AG04450 (cell line): ENCODE measurements at places on chromosomes 5 and 9.

GRCh38 chr5:56358703-56359681 lies 125.9 kb upstream of the ANKRD55 start:
- DNase-seq, result no peak

DNA sequence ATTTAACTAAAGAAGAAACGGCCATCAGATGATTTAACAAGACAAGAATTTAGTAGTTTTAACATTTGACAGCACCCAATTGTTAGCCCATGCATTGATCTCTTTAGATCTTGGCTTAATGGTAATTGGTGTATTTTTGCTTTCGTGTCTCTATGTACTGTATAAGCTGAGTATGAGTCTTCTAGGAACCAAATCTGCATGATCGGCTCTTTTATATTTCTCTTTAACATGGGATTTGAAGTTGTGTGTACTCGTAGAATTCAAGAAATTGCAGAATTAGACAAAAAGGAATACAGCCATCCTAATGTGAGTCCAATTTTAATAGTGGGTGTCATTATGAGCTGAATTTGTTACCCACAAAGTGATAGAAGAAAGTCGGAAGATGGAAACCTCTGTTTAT lies 438.9 kb upstream of the WWC1 start:
- no peak for DNase-seq

DNA sequence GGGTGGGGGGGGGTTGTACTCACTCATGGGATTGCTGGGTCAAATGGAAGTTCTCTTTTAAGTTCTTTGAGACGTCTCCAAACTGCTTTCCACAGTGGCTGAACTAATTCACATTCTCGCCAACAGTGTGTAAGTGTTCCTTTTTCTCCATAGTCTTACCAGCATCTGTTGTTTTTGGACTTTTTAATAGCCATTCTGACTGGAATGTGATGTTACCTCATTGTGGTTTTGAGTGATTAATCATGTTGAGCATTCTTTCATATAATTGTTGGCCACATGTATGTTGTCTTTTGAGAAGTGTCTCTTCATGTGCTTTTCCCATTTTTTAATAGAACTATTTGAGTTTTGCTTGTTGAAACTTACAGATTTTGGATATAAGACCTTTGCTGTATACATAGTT lies 94.9 kb upstream of the PLPPR1 start:
- no peak for DNase-seq

GRCh38 chr5:87787625-87788256 lies 375.0 kb upstream of the CCNH start:
- no peak for DNase-seq

GRCh38 chr9:113660196-113660595 lies 196.7 kb downstream of the RGS3 start:
- DNase-seq, result no peak

DNA sequence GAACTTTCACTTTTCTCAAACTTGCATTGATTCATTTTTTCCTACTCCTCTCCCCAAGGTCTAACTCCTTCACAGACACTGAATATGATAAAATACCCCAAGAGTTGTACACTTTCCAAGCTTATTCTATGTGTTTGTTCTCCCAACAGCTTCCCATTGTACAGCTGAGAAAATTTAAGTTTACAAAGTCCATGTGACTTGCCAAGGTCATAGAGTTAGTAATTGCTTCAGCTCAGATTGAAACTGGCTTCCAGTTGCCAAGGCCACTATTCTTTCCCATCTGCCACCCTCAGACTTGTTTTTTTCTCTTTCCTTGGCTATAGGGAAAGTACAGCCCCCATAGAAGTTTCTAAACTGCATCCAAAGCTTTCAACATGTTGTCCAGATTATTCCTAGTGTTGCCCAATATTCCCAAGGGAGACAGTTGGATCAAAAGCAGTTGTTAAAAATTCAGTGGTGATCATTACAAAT lies 34.8 kb downstream of the TNFSF8 start:
- DNase-seq, result no peak

DNA sequence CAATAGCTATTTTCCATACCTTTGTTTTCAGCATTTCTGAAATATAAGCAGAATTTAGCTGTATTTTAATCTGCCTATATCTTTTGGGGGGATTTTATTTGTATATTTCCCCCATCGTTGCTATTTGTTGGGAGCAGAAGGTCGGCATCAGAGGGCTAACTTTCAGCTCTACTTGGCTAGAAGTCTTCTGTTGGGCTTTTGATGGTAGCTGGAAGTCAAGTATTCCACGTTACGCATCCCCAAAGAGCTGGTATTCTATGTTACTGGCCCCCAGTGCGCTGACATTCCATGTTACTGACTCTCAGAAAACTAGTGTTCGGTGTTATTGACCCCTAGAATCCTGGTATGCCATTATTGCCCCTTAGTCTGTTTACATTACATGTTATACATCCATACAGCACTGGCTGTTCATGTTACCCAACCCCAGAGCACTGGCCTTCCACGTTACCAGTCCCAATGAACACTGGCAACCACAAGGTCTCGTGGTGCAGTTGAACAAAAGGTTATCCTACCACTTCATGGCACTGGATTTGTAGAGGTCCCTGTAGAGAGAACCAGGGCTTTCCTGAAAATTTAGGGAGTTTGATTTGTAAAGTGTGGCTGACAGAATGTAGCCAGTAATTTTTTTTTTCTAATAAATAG lies 278.1 kb upstream of the CD180 start:
- no peak for DNase-seq

- no peak for DNase-seq
Measured at GRCh38 chr5:137613554-137614265, 114.6 kb upstream of the SPOCK1 start.

- DNase-seq, result no peak
Measured at GRCh38 chr5:151126199-151126645, 31.4 kb downstream of the ANXA6 start.

DNA sequence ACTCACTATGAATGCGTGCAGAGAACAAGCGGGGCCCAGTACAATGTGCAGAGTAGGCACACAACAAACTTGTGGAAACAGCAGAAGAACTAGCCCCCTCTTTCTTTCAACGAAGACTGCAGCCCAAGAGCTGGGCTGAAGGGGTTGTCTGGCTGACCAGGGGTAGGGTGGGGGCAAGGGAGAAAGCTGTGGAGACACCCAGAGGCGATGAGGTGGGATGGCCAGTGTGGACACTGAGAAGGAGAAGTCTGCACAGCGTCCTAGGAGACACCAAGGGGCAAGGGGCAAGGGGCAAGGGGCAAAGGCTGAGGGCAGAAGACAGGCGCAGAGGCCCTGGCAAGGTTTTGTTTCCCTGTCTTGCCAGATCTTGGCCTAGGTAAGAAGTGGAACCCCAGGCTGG lies 62.3 kb downstream of the LIFR start:
- no peak for DNase-seq

DNA sequence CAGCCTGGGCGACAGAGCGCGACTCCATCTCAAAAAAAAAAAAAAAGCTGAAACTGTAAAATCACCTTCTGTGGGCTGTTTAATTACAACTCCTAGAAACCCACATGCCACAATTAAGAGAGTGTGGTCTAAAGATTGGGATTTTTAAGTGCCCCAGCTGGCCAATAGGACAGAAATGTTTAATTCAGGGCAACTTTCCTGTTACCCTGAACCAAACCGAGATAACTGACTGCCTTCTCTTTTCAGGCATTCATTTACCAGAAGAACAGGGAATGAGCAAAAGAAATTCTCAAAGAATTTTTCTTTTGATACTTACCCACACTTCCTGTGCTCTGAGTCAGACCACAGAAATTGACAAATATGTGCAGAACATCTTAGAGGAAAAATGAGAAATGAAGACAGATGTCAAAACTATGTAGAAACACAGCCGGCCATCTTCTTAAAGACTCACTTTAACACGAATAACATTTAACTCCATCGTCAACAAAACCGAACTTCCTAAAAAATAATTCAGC lies 221.3 kb upstream of the DAPK1 start:
- no peak for DNase-seq

DNA sequence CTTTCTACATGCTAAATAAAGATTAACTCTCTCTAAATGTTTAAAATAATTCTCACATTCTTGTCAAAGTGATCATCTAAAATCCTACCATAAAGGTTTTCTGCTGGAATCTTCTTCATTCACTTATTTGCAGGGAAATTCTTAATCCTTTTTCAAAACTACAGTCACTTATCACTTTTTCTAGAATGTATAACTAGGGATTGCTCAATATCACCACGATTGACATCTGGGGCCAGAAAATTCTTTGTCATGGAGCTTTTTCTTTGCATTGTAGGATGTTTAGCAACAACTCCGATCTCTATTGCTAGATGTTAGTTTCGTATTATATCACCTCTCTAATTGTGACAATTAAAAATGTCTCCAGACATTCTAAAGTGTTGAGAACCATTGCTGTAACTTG lies 344.9 kb upstream of the PIK3R1 start:
- DNase-seq, result no peak

DNA sequence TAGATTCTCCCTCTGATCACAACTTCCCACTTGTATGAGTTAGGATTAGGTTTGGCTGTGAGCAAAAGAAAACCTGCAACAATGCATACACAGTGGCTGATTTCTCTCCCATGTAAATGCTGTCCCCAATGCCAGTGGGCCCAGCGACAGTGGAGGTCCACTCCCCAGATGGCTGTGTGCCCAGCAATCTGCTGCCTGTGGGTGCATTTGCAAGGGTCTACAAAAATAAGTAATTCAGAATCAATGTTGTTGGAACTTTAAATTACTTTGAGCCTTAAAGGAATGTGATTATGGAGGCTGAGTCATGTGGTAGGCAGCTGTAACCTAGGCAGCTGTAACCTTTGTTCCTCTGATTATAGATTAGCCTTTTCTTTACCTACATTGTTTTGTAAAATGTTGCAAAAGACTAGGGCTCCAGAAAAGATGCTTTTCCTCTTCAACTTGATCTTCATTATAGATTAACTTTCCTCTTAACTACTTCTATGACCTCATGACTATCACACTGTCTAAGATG lies 14.2 kb upstream of the MXD3 start:
- DNase-seq, result no peak

DNA sequence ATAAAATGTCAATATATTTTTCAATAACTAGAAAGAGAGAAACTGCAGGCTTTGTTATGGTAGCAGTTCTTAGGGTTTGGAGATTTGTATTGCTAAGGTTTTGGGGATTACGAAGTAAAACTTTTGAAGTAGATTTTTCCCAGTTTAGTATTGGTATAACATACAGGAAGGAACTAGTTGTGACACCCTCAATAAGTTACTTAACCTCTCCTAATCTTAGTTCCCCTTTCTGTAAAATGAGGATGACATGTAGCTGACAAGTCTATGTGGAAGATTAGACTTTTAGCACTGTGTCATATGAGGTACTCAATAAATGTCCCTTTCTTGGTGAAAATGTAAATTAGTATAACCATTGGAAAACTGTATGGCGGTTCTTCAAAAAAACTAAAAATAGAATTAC lies 73.4 kb upstream of the ATG10 start:
- no peak for DNase-seq

DNA sequence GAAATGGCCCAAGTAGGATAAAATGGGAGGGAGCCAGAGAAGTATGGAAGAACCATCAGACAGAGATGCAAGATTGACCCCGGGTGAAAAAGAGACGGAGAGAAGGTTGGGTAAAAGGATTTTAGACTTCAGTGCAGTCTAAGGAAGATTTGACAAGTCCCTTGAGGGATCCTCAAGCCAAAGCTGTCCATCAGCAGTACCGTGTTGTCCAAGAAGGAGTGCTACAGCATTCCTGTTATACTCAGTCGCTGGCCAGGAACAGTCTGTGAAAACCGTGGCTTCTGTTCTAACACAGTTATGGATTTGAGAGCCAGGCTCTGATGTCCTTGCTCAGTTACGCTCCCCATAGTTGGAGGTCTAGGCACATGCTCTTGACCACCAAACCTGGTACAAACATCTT lies 383.9 kb upstream of the DAB2 start:
- DNase-seq, result no peak

GRCh38 chr9:114300153-114300845 lies 22.6 kb upstream of the ORM1 start:
- no peak for DNase-seq

- peak; percentile 51 for DNase-seq
Measured at GRCh38 chr9:76321195-76321828, 72.9 kb downstream of the RFK start.

GRCh38 chr5:82100303-82101077 lies 128.7 kb downstream of the ATG10 start:
- DNase-seq, result peak; percentile 15

DNA sequence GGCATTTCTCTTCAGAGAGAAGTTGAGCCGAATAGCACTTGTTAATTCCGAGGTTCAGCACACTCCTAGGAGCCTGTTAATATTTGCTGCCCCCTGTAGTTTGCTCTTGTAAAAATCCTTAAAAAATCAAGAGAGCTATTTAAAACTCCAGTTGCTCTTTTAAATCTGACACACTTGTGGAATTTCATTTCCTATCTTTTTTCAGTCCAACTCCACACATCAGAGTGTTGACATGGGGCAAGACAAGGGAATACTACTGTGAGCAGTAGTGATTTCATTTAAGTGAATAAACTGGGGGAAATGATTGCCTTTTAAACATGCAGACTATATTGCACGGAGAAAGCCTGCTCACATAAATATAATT lies 1096.3 kb upstream of the DMAC1 start:
- DNase-seq, result no peak

GRCh38 chr9:10396615-10397014 lies 216.2 kb downstream of the PTPRD start:
- no peak for DNase-seq

DNA sequence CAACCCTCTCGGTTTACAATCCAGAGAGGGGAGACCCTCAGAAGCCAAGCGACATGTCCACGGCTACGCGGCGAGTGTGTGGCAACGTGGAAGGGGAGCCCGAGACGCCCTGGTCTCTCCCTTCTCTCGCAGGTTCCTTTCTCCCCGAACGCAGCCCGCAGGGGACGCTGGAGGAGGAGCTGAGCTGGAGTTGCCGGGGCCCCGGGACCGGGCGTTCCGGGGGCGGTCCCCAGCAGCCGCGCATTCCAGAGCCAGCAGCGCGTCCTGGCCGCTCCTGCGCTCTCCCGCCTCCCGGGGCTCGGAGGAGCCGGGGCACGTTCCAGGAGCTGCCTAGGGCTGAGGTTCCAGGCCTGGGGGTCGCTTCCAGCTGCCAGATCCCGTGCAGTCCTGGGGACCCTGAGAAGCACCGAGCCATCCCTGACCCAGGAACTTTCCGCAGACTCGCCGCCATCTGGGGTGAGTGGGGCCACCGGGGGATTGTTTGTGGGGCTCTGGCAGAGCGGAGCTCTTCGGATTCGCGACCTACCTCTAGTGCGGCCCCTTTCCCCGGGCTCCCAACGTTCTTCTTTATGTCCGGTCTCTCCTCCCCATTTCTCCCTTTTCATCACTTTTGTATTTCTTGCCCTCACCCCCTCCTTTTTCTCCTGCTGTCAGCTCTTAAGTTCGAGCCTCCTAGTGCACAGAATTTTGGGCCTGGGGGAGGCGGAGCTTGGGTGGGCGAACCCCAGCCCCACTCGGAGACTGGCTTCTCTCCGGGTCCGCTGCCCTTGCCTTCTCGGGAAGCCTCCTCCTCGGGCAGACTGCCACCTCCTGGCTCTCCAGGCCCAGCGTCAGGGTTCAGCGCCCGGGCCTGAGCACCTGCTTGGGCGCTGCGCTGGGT lies at the start of gene SMIM3:
SMIM3 (plus strand) TSS at position 241 of the 880 bp plus-strand sequence. CDS start 16,684 bp downstream, outside the sequence.
- no peak for DNase-seq
